ENCODE measurements at places on chromosomes 3 and 15.
A peak's percentile ranks its signal among the peaks of the same experiment; 100 is the strongest.

DNA sequence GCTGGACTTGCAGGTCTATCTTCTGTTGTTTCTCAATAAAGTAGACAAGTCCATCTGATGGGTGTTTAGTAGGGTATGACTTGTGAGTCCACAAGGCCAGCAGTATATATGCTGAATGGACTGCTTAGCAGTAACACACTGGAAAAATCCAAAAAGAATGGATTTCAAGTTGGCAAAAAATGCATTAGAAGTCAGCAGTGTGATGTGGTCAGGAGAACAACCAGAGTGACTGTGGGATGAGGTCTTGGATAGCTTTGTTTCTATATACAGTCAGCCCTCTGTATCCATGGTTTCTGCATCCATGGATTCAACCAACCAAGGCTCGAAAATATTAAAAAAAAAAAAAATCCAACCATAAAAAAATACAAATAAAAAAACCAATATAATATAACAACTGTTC, 55.8 kb downstream of the LPP start:
- DNase-seq, result no peak

GRCh38 chr3:52223449-52224408, 1.7 kb downstream of the TLR9 start:
- no peak for DNase-seq

DNA sequence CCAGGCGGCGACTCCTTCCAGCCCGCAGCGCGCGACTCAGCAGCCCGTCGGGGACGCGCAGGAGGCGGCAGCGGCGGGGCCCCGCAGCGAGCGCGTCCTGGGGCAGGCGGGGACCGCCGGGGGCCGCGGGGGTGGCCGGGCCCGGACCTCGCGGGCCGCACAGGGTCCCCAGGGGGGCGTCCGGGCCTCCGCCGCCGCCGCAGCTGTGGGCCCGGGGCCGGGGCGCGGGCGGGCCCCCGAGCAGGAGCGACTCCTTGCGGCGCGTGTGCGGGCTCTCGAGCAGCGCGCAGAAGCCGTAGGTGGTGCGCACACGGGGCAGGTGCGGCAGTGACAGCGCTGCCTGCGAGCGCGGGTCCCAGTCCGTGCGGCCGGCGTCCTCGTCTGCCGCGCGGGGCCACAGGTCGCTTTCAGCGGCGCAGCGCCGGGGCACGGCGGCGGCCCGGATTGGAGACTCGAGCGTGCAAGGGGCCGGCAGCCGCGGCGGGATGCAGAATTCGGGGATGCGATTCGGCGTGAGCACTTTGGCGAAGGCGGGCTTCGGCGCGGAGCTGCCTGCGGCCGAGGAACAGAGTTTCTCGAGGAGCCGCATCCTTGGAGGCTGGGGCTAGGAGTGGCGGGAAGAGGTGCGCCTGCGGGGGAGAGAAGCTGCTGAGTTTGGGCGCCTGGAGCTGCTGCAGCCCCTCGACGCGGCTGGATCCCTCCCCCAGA, 535 bp downstream of the C2CD4B start:
- peak; percentile 73 for DNase-seq

DNA sequence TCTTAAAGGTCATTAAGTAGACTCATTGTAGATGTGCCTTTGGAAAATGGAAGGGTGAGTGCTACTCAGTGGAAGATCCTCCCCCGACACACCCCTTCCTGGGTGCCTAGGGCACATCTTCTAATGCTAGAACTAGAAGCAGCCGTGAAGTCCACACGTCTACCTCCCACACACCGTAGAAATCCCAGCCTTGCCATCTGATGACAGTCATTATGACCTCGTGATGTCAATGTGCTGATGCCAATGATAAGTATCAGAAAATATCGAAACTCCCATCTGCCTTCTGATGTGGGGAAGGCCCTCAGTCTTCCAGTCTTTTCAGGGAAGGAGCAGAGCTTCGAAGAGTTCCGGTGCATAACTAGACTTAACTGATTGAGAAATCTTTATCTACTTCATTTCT, 282.1 kb upstream of the ROPN1 start:
- no peak for DNase-seq

DNA sequence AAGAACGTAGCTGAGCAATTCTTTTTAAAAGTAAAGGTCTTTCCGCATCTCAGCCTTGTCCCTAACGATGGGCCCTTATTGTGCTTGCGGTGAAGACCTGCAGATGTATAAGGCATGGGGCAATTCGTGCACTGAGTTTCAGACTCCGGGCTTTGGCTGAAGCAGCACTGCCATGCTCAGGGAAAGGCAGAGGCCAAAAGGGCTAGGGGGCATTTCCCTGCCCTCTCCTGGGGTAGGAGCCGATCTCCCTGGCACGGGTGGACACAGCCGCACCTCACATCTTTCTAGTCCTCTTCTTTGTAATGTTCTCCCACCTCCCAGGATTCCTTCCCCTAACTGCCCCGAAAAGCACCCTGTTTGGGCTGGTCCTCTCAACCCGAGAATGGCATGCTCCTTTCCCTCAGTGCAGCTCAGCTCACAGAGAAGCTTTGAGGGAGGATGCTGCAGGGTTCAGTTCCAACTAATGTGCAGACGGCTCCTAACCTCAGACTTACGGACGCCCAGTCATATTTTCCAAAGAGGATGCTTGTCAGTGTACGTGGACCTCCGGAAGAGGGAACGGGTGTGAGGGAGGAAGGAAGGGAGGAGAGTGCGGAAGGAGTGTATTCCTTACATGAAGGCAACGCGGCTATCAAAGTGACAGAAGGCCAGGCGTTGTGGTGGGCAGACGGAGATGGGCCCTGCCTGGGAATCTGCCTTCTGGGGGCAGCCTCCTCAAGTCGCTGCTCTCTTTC, 61.2 kb downstream of the SYNM start:
- DNase-seq, result no peak

GRCh38 chr3:74435631-74436030, 178.8 kb downstream of the CNTN3 start:
- DNase-seq, result no peak
